NCI-H510A treated with DMSO at 0.1 percent for 48 hours (cell line): ENCODE measurements at places on chromosomes 2 and 18.

DNA sequence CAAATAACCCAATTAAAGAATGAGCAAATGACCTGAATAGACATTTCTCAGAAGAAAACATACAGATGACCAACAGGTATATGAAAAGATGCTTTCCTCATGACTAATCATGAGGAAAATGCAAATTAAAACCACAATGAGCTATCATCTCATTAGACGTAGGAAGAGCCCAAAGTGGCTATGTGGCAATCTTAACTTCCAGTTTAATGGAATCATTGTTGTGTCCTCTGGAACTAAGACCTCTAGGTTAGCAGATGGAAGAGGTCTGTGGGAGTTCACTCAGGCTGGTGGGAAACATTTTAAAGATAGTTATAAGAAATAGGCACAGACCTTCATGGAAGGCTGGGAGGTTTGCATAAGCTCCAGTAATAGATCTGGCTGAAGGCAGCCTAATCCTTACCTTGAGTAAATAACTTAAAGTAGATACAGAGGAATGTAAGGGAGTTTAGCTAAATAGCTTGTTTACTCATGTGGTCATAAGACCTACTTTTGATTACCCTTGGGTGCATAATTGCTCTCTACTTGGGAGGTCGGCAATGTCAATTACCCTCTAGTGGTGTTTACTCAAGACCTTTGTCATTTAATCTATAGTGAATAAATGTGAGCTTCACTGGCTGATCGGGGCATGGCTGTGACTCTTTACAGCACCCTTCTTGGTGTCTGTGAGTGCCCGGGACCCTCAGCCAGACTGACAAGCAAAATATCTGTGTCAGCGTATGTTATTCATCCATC, 119.0 kb downstream of the GULP1 start:
- no peak for DNase-seq

DNA sequence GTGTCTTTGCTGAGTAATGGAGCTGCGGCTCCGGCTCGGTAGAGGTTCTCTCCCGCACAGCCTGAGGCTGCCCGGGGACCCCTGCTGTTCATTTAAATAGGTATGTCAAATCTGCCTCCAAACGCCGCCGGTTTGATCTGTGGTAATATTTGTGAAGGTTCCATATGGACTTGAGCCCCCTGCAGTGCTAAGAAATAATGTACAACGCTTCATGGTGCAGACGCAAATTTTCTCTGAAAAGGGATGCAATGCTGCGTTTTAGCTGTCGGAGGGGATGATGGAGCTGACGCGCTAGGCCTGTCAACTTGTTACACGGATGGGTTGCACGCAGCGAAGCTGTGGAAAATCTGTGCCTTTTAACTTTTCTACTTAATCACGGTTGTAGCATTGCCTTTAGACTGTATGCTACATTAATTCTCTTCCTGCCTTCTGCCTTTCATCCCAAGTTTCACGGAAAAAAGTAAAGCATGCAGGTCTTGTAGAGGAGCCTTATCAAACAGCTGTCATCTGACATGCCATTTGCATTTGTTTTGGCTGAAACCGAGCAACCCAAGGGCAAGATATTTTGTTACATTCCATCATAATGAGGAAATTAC, 43.2 kb downstream of the MRPS9 start:
- no peak for DNase-seq

GRCh38 chr2:134392442-134393074, 138.7 kb downstream of the MGAT5 start:
- no peak for DNase-seq

DNA sequence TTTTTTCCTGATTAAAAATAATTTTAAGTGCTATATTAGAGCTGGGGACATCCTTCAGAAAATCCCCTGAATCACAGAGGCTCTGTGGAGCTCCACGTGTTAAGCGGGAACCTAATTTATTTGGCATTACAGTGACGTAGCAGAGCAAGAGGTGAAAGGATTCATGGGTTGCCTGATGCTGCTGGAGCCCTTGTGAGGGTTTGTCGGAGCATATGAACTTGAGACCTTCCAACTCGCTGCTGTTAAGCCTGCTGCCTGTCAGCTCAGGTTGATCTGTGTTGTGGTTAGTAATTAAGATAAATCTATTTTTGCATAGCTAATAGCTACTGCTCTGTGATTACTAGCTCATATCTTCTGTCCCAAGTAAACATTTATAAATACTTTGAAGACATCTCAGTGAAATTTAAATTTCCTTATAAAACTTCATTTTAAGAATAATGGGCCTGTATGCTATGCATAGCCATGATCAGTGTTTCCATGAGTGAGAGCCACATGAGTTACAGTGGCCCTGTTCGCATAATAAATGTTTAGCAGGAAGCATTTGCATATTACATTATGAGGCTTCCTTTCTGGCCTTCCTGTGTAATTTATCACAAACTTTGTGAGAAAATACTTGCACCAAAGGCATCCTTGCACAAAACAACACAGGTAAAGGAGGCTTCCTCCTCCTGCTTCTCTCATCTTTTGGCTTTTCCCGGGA, 438.9 kb downstream of the PTPRM start:
- DNase-seq = no peak

- peak; percentile 66 for DNase-seq
These were observed 446.4 kb upstream of the RAB12 start for GRCh38 chr18:8162802-8163201.

- no peak for DNase-seq
These were observed 426.1 kb upstream of the FANCL start for GRCh38 chr2:58667137-58667774.

GRCh38 chr18:49464718-49465598, 4.5 kb upstream of the DYM start:
- DNase-seq = no peak
